NCI-H2107 (cell line): ENCODE measurements at places on chromosomes 1 and 21.

DNA sequence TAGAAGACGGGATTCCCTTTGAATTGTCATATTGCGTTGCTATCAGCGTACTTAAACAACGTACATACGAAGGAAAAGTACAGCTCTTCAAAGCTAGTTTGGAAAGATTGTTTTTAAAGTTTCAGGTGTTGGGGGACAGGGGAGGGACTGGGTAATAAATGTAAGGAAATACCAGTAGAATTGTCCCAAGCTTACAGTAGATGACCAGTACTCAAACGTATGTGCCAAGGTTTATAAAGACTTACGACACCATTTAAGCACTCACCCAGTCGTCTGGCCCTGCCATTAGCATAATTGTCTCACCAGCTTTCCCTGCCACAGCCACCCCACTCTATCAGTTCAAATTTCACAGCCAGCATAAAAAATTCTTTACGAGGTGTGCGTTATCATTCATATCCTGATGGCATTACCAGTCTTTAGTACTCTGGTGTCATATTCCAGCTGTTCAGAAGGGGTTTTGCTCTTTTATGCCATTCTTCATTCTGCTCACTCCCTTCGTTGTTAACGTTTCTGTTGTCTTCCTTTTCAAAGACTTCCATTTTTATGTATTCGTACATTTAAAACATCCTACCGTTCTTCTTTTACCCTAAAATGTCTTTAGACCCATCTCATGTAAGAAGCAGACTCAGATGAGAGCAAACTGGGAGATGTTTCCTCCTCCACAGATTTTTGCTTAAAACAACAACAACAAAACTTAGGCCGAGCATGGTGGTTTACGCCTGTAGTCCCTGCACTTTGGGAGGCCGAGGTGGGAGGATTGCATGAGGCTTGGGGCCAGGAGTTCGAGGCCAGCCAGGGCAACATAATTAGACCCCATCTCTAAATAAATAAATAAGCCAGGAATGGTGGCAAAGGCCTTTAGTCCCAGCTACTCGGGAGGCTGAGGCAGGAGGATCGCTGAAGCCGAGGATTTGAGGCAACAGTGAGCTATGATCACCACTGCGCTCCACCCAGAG lies 1.0 kb upstream of the HP1BP3 start:
- peak; percentile 23 for DNase-seq

DNA sequence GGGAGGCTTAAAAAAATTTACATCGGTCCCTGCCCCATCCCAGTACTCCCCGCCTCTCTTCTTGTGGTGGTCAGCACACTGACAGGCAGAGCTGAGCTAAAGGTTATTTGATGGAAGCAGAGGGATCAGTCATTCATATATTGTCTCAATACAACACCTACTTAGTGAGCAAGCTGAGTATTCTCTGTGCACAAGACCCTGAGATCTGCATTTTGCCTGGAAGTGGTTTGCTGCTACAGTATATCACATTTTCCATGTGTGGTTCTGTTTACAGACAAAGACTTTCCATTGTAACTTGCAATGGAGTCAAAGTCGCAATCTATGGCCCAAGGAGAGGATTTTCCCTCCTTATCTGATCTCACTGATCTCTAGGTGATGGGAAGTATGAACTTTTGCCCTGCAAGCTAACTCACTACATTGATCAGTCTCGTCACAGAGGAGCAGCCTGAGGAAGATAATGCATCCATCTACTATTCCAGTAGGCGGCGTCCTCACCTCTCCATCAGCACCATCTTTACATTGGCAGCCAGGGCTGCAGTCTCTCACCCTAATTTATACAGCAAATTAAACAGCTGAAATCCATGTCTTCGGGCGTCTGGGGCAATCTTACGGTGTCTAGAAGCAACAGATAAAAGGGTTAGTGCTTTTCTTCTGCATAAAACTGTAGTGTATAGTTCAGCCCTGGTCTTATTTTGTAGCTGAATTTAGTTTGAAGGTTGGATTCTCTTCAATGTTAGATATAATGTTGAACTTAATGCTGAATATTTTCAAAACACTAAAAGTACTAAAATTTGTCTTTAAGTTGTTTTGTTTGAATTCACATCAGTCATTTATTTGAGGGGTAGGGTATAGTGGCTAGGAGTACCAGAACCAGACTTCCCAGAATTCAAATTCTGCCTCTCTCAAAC lies 3.2 kb upstream of the TRAF5 start:
- no peak for DNase-seq

DNA sequence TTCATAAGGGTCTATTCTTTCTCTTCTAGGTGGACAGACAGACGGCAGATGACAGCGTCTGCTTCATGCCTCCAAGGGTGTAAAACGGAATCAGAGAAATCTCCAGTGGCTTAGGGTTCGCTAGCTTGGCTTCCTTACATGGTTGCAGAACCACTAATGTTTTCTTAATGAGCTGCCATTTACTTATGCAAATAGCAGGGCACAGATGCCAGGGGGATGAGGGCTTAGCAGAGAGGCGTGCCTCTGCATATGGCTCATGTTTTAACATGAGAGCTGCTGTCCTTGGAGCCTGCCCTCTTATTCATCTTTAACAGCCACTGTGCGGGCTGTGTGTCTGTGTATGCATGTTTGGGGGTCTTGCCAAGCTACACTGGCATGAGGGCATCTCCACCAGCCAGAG lies 119.6 kb downstream of the IER5 start:
- no peak for DNase-seq

- DNase-seq = no peak
Observed at GRCh38 chr1:57026624-57027354, 61.0 kb upstream of the C8B start.

DNA sequence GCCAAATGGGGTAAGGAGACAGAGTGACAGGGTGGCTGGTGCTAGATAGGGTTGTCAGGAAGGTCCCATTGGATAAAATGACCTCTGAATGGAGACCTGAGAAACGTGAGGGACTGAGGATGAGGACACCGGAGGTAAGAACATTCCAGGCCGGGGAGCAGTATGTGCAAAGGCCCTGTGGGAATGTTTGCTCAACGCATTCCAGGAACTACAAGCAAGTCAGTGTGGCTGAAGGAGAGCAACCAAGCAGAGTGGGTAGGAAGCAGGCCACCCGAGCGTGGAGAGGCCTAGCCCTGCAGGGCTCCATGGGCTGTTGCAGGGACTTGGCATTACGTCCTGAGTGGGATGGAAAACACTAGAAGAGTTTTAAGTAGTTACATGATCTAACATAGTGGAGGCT lies 185.6 kb downstream of the ZBTB18 start:
- DNase-seq = no peak

GRCh38 chr1:101653482-101653946 lies 343.2 kb downstream of the OLFM3 start:
- no peak for DNase-seq

GRCh38 chr1:6345009-6345408 lies 48.6 kb downstream of the ACOT7 start:
- no peak for DNase-seq

- DNase-seq = no peak
Observed at GRCh38 chr1:4749406-4749805, 95.0 kb downstream of the AJAP1 start.

DNA sequence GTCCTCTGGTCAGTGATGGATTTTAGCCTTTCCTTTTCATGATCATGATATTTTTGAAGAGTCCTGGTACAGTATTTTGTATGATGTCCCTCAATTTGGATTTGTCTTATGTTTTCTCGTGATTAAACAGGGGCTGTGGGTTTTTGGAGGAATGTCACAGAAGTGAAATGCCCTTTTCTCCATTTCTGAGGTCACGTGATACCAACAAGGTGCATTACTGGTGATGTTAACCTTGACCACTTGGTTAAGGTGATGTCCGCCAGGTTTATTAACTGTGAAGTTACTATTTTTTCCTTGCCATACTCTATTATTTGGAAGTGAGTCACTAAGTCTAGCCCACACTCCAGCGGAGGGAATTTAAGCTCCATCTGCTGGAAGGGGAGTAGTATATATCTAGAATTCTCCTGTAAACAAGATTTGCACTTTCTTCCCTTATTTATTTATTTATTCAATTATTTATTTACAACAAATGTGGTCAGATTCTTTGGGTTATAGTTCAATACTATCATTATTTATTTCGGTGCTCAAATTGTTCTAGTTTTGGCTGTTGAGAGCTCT lies 123.4 kb downstream of the HIVEP3 start:
- DNase-seq = no peak

GRCh38 chr1:41333146-41333784 lies 28.0 kb upstream of the FOXO6 start:
- DNase-seq = no peak

- no peak for DNase-seq
Observed at GRCh38 chr1:35264871-35265270, 3.6 kb upstream of the ZMYM4 start.

DNA sequence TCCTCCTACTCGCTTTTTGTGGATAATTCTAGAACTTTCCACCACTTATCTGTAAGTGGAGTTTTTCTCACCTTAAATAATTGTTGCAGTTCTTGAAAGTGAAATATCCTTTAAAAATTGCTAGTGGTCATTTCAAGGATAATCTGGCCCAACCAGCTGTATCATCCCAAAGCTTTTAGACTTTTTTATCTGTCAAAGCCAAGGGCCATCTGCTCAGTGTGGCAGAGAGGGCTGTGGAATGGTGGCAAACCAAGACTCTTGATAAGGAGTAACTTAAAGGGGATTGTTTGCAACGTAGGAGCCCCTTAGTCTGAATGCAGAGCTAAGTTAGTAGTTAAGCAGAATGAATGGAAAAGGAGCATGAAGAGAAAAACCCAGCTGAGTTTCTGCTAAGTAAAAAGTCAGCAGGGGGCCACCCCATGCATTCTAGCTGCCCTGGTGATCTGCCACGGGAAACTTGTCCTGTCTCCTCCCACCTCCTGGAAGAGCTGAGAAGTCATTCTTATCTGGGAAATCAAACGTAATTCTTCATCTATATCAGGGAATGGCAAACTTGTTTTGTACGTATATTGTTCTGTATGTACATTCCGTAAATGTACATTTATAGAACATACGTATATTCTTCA lies 169.3 kb downstream of the PRDM2 start:
- no peak for DNase-seq

- DNase-seq = no peak
Observed at GRCh38 chr1:151368393-151369301, 3.9 kb downstream of the SELENBP1 start.

DNA sequence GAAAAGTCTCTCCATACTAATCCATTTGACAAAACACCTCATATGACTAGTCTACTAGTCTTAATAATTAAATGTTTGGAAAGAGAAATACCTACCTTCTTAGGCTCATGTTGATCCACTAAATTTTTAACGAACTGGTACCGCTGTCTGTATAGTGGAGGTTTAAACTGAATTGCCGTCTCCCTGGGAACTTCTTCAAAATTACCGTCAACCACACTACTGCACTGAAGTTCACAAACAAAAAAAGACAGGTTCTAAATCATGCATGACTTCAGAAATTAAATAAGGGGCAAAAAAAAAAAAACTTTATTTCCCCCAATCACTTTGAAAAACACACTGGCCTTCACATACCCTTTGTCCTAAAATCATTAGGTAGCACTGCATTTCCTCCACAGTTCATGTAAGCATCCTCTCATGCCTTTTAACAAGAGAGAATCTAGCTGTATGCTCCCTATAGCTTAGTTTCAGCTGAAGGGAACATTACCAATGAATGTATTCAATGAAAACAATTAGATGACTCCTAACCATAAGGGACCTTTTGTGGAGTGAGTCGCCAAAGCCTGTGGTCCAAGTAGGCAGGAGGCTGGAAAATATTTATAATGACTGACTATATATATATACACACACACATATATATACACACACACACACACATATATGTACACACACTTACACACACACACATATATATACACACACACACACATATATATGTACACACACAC lies 3.4 kb downstream of the HENMT1 start:
- DNase-seq = no peak

- no peak for DNase-seq
Observed at GRCh38 chr1:162159515-162159914, 90.0 kb downstream of the NOS1AP start.

DNA sequence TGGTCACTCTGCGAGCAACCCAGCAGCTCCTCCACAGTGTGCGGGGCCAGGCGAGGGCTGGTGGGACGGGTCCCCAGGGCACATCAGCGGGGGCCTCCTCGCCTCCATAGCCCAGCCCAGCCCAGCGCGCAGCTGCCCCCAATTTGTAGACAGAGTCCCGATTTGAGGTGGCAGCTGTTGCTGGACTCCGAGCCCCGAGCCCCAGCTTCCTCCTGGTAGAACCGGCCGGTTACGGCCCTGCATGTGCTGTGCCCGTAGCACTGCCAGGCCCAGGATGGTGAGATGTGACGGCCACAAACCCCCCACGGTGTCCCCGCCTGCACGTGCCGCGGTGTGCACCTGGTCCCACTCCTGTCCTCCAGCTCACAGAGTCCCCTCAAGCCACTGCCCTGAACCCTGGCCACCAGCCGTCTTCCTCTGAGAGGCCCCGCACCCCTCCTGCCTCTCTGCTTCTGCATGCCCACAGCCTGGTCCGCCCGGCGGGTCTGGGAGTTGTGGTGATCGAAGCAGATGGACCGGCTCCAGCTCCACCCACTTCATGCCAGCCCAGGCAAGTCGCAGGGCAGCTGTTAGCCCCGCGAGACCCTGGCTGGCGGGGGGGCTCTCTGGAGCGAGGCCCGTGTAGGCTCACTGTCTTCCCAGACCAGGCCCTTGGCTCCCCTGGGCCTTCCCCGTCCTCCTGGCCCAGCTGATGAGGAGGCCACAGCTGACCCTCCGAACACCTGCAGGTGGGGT lies 55.5 kb downstream of the MORN1 start:
- no peak for DNase-seq

DNA sequence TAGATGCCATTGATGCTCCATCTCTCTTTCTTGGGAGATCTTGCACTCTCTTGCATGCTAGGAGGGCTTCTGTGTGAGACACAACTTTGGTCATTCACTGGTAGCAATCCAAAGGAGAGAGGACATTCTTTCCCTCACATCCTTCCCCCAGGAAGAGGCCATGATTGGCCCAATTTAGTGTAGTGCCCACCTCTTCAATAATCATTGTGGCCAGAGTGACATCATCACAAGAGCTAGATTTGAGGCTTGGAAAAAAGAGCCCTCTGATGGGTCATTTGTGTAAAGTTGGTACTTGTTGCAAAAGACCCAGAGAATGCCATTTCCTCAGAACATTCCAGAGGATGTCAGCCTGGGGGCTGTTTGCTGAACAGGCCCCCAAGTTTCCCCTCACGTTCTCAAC lies 30.2 kb downstream of the S100A6 start:
- no peak for DNase-seq

- no peak for DNase-seq
Observed at GRCh38 chr1:231951374-231951773, 324.8 kb downstream of the DISC1 start.
